ENCODE measurements at places on chromosomes 12 and 14.

DNA sequence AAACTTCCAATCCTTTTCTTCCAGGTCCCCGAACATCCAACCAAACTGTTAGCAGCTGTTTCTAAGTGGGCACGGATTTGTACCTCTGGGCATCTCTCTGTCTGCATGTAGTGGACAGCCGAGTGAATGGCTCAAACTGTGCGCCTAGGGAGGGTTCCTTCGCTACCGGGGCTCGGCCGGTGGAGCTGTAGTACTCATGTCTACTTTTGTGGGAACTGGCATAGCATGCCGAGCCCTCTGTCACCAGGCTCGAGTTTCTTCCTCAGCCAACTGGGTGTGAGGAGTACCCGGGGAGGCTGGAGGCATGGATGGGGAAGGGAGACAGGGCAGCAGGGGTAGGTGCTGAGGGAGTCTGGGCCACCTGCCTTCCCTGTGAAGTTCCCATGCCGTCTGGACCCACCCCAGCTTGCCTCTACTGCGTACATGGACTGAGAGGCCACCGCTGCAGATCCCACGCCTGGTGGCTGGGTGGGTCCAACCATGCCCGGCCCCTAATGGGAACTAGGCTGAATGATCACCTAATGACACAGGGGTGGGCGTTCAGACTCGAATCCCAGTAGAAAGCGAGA, 23.0 kb downstream of the TNFAIP2 start:
- no peak for DNase-seq

DNA sequence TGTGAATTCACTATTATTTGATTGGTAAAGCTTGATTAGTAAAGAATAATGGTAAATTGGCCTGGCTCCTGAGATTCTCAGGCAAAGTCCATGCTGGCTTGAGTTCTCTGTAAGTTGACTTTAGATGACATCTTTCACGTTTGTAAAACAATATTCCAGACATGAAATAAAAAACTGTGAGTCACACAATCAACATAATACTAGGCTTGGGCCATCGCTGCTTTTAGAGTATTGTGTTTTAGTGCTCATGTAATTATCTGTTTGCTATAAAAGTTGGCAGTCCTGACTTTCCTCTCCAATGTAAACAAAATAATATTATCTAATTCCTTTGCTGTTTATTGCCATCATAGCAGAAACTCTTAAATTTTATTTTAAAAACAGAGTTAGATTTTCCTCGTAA, 3.9 kb upstream of the TBC1D30 start:
- DNase-seq = no peak

DNA sequence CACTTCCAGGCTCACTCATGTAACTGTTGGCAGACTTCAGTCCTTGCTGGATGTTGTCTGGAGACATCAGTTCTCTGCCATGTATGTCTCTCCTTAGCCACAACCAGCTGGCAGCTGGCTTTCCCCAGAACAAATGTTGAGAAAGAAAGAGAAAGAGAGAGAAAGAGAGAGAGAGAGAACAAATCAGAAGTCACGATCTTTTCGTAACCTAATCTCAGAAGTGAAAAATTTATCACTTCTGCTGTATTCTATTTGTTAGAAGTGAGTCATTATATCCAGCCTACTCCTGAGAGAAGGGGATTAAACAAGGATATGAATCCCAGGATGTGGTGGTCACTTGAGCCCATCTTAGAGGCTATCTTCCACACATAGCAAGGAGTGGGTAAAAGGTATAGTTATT, 101.2 kb downstream of the BTG1 start:
- DNase-seq = no peak

- DNase-seq = no peak
Measured at GRCh38 chr14:102819176-102819628, 42.0 kb downstream of the TRAF3 start.

DNA sequence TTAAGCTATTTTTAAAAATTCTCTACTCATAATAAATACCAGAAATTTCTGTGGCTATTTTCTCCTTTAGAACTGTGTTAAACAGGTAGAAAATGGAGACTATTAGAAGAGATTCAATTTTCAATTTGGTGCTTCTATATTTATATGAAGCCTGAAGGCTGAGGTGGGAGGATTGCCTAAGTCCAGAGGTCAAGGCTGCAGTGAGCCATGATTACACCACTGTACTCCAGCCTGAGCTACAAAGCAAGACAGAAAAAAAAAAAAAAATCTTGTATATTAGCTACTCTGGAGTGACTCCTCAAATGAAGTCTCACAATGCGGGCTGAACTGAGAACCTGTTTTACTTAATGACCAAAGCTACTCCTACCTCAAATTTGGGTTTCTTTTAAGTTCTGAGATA, 9.8 kb upstream of the DPF3 start:
- no peak for DNase-seq

GRCh38 chr14:96816281-96816680, 19.1 kb downstream of the VRK1 start:
- no peak for DNase-seq

DNA sequence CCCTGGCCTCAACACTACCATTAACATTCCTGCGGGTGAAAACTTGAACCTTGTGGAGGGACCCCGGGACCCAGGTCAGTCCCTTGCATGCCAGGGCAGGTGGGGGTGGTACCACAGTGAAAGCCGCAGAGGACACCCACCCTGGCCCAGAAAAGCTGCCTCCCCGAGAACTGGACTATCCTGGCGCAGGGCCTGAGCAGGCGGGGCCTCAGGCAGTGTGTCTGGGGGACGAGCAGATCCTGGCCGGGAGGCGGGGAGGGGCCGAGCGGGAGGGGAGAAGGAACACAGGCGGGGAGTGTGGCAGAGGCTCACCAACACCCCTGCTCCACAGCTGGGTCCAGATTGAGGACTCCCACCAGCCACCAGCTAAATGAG, 10.0 kb downstream of the AHNAK2 start:
- DNase-seq = no peak

- no peak for DNase-seq
Measured at GRCh38 chr14:32434880-32435279, 105.8 kb downstream of the AKAP6 start.

- DNase-seq = no peak
Measured at GRCh38 chr12:107845980-107846659, 71.6 kb downstream of the ASCL4 start.

Data from HCT116 (cell line).